NCI-H2171 treated with DMSO at 0.1 percent for 48 hours (cell line): ENCODE measurements at places on chromosomes 3 and 15.

DNA sequence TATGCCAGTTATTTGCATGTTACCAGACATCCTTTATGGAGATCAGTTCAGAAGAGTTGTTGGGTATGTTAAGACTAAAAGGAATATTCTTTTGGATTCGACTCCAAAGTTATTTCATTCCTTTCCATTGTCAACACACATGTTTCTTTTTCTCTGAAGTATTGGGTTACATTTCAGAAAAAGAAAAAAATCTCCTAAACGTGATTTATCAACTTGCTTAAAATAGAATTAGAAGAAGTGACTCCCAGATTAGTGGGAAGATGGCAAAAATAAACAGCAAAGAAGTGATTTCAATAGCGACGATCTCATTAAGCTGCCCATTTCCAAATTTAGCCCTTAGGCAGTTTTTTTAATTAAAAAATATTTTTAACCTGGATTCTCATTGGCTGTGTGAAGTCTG lies 85.4 kb downstream of the TIGIT start:
- no peak for DNase-seq

DNA sequence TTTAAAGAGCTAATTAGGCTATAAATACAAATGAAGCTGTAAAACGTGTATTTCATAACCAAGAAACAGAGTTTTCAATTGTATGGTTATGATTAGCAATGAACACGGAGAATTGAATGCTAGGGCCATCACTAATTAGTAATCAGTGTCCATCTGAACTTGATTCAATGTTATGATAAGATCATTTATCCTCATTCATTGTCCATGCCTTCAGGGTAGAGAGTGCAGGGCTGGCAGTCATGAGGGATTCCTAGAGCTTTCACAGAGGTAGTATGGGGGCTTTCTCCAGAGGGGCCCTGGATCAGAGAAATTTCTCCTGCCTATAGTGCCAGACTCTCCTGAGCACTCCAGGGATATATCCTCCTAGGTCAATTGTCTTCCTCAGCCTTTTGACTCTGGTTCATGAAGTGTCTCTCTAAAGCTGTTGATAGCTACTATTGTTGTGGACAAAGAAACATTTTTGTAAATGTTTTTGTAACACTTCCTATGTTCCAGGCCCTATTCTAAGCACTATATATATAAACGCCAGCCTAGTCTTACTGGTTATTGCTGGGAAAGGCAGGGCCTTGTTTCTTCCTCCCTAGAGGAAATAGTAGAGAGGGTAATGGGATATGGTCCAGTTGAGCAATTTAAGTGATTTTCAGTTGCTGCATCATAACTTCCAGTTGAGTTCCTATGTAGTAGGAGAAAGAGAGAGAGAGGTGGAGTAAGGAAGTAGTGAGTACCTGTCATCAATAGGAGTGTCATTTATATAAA lies 249.0 kb downstream of the NFKBIZ start:
- no peak for DNase-seq

- peak; percentile 6 for DNase-seq
Measured at GRCh38 chr3:20608054-20608738, 422.2 kb upstream of the SGO1 start.

DNA sequence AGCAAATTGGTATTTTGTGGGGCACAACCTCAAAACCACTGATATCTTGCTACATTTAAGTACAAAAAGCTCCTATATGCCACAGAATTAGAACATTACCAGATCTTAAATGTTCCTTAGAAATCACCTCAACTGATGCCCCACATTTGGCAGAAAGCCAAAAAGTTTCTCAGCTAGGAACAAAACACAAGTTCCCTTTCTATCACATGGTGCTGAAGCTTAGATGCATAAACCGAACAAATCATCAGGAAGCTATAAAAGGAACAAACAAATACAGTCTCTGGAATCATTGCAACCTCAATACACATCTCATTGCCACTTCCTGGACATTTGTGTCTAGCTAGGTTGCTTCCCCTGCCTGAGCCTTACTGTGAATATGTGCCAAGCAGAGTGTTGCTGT lies 492.6 kb downstream of the LPP start:
- DNase-seq = no peak

DNA sequence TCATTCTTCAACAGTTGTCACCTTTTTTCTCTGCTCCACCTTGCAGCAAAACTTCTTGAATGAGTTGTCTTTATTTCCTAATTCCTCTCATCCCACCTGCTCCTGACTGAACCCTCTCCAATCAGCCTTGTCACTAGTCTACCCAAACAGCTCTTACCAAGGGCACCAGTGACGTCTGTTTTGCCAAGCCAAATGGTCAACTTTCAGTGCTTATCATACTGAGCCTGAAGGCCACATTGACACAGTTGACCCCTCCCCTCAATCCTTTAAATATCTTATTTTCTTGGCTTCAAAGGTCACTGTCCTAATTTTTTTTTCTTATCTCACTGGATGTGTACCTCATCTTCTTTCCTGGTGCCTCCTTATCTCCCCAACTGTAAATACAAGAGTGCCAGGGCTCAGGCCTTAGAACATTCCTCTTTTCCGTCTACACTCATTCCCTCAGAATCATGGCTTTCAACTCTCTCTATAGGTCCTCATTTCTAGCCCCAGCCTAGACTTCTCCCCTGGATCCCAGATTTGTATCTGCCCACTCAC lies 43.2 kb downstream of the CMTM8 start:
- DNase-seq = no peak

DNA sequence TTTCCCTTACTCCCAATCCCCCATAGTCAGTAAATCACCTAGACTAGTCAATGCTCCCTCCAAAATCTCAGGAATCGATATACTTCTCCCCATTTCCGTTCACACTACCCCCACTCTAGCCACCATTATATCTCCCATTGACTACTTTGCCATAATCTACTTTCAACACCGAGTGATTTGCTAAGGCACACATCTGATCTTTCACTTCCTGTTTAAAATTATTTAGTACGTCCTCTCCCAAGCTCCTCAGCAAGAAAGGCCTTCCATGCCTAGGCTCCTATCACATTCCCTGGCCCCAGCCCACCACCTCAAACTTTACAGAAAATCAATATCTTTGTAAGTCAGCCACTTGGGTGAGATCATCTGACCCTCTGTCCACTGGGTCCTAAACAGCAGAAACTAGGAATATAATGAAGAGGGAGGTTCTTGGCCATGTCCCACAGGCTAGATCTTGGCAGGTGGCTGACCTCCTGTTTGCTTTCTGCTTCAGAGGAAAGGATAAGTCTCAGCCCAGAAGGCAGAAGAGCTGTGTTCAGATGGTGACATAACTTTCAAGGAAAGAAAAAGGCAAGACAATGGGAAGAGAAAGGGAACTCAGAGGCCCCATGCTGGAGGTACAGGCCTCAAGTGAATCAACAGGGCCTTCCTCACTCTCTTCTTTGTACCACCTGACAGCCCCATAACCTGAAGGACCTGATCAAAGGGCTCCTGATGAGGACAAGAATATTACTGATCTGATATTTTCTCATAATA lies 103.0 kb downstream of the RPL22L1 start:
- DNase-seq = no peak

DNA sequence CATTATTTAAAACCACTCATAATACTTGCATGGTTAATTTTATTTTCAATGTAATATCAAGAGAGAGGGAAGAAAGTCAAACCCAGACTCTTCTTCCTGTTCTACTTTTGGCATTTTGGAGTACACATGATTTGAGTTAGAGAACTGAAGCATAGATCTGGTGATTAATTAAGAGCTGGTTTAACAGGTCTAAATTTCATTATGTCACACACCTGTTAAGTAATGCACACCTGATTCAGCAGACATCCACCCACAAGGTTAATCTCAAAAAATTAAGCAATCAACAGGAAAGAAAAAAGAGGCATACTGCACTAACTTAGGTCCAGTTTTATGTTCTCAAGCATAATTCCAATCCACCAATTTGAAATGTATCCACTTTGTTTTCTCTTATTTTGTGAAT lies 101.1 kb upstream of the ICE2 start:
- DNase-seq = no peak
